ENCODE measurements at places on chromosomes 4 and X.

DNA sequence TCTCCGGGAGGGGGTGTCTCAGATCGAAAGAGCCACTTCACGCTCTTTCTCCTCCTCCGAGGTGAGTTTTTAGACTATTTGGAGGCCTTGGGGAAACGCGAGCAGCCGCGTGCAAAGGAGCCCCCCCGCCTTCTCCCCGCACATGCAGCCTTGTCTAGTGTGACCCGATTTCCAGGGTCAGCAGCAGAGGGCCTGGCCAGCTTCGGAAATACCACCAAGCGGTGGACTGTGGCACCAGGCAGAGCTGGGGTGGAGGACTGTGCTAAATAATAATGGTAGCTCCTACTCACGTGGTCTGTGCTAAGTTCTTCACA lies 79.3 kb upstream of the BCOR start:
- DNase-seq: no peak

DNA sequence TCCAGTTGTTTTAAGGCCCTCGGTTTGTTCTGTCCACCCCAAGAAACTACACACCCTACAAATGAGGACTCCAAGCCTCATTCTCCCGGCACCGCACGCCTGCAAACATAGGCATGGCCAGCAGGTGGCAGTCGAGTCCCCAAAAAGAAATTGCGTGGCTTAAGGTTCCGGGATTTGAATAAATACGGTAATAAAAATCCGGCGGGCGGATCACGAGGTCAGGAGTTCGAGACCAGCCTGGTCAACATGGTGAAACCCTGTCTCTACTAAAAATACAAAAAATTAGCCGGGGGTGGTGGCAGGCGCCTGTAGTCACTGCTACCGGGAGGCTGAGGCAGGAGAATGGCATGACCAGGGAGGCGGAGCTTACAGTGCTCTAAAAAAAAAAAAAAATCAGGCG lies 21.8 kb upstream of the CSF2RA start:
- peak; percentile 86 for DNase-seq

DNA sequence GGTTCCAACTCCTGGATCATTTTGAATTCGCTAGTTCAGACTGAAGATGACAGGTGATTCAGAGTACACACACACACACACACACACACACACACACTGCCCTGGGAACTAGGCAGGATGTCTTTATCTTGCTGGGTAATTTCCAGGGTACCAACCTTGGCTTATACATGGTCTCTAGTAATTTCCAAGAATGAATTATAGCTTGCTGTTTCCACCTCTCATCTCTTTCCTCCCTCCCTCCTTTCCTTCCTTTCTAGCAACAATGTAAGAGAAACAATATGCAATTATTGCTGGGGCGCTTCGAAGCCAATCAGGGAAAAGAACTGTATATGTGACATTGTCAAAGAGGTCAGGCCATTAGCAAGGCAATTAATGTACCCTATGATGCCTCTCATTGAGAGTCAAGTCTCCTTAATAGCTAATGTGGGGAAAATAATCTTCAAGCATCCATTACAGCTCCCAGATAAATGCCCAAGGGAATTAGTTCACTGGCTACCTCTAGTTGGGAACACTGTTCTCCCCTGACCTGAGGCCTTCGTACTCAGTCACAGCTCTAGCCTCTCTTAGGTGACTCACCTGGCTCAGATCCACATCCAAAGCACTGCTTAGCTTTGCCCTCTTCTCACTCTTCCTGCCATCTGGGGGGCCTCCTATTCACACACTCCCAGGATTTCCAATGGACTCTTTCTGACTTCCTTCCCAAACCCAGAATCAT lies 311.5 kb downstream of the PPP1R2C start:
- DNase-seq: no peak

- DNase-seq: no peak
Observed at GRCh38 chrX:13646154-13646549, 6.8 kb upstream of the TCEANC start.

- DNase-seq: no peak
Observed at GRCh38 chr4:140115140-140115539, 38.8 kb downstream of the MAML3 start.

DNA sequence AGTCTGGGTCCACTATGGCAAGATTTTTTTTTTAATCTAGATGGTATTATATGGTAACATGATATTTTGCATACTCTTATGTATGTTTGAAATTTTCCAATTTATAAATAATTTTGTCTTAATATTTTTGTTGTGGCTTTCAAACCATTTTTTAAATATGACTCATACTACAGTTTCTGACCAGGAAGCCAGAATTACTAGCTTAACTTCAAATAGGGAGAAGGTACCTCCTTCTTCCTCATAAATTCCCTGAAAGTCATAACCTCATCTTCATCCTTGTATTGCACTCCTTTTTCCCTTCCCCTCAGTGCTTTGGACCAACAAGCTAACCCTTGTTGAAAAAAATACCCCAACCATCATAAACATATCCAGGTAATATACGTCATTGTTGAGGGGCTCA lies 21.6 kb downstream of the ARAP2 start:
- DNase-seq: no peak

DNA sequence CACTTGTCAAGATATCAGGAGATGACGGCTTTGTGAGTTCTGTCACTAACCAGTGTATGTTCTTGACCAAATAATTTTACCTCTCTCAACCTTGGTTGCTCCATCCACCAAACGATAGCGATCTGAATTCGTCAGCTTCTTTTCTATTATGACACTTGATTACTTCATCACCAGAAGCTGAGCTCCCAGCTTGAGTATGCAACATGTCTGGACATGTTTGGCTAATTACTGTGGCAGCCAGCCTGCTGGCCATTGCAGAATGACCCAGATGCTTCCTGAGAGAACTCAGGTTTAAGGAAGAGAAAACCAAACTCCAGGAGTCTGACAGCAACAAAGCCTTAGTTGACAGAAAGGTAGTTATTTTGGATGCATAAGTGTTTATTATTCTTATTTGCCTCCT lies 46.4 kb upstream of the PARM1 start:
- no peak for DNase-seq

DNA sequence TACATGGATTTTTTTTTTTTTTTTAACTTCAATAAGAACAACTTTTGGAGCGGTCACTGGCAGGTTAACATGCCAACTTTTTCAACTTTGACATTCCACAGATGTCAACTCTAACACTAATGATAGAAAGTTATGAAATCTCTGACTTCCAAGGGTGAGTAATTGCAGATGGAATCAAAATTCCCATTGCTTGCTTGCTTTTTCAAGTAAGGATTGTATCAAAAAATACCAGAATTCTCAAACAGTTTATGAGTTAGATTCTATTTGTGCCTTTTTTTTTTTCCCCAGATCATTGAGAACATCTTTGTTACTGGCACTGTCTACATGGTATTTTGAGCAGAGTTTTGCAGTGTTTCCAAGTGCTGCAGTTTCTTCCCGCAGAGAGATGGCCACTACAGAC lies 50.3 kb upstream of the OTUD4 start:
- DNase-seq: no peak

All from stimulated activated CD4-positive, alpha-beta T cell treated with anti-CD3 and anti-CD28 coated beads, Interleukin-1b, Interleukin-23, amount 100 ng/mL, for 1 hour (primary cell).